Stimulated activated CD4-positive, alpha-beta T cell treated with anti-CD3 and anti-CD28 coated beads, Interleukin-15, amount 100 ng/mL, for 1 hour (primary cell): ENCODE measurements at places on chromosomes 3 and 15.

DNA sequence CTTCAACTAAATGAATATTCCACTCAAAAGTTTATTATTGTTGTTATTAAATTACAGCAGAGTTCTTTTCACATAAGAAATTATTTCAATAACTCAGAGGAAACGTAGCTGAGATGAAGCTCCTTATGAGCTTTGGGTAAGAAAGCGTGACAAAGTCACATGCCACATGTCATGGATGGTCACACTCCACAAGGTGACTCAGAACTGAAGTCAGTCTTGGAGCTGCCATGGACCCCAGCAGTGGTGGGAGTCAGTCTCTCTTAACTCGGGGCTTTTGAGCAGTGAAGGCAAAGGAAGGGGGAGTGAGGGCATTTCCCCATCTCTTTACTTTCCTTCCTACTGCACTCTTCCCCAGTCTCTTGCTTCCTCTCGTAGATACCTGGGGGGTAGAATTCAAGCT is 87.5 kb upstream of the FAM3D start:
- no peak for DNase-seq

- DNase-seq = no peak
Measured at GRCh38 chr3:126758882-126759281, 54.8 kb downstream of the CHCHD6 start.

DNA sequence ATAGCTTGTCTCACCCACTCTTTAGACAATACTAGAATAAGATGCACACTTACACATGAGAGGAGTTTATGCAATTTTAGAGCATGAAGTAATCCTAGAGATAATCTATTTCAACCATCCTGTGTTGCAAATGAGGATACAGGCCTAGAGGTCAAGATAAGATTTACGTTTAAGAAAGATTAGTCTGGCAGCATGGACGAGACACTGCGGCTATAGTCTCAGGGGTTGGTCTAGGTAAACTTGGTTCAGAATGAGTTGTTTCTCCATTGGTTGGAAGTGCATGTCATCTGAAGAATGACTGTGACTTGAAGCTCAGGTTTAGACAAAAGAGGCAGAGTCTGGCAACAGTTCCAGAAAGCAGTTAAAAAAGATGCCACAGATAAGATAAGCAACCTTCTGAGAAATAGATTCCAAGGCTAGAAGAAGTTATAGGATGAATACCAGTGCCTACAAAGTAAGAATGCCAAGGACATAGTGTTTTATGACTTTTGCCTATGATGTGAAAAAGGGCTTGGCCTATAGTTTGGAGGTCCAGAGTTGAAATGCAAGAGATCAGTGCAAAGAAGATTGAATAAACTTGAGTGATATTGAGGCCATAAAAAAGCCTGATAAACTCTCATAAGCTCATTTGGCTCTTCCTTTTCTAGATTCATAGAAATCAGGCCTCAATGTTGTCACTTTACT is 631.0 kb downstream of the SQOR start:
- DNase-seq = no peak

GRCh38 chr15:41105348-41106334 is 10.4 kb downstream of the INO80 start:
- no peak for DNase-seq

GRCh38 chr3:22262386-22262785 is 511.4 kb upstream of the ZNF385D start:
- no peak for DNase-seq

DNA sequence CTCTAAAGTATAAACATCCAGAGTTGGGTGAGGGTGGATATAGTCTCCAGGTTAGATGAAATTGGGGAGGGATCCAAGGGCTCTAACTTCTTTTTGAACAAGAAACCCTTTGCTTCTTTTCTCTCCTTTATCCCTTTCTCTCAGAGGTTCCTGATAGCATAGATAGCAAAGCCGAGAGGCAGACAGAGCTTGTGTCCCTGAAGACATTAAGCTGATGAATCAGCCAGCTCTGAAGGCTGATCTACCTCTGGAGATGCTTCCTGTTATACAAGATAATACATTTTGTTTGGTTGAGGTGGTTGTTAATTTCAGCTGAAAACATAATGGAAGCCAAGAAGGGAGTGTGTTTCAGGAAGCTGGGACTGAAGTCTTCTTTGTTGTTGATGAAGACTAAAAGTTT is 193.2 kb downstream of the PDCD6IP start:
- DNase-seq = no peak

DNA sequence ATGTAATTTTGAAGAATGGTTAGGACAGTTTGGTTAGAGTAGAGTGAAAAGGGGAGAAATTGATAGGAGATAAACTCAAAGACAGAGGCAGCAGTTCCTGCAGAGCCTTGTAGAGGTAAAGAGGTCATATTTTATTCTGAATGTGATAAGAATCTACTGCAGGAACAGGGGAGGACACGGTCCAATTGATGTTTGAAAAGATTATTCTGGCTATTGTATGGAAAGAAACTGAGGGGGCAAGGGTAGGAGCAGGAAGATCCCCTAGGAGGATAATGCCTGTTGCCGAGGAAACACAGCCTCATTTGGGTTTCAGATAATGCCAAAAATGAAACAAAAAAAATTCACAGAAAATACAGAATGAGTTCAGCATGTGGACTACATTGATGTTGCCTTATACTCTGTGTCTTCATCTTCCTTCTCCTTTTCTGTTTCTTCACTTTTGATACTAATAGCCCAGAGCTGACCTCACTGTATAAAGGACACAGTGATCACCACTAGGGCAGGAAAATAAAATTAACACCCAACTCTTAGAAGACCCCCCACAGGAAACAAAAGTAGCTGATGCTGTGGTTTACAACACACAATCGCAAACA is 454.6 kb upstream of the UBE2E2 start:
- no peak for DNase-seq

- DNase-seq = no peak
Measured at GRCh38 chr3:39879581-39879980, 70.2 kb downstream of the MYRIP start.

GRCh38 chr15:92667287-92667904 is 11.8 kb upstream of the FAM174B start:
- DNase-seq = no peak

DNA sequence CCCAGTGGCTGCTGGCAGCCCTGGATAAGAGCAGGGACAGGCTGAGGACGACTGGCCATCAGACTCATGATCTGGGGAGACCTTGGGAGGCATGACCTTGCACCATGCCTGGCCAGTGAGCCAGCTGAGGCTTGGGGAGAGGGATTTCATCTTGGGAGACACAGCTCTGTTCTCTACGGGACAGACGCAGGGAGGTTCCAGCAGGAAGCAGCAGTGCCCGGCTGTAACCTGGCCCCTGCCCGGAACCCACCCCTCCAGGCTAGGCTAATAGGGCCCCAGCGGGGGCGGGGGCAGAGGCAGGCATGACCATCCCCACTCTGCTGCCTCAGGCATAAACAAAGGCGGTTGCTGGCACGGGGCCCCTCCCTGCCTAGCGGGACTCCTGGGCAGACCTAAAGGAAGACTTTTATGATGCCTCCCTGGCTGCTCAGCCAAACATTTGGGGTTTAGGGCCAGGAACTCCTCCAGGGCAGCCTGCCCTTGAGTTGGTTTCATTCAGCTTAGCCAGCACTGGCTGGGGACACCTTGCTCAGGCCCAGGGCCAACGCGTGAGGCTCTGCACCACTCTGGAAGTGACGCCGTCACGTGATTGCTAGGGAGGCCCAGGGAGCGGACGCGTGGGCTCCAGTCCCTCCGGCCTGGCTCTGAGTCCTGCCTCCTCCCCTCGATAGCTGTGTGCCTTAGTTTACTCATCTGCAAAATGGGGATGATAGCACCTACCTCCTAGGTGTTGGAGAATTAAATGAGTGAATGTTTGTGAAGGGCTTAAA is 27.6 kb downstream of the HDAC11 start:
- DNase-seq = no peak

DNA sequence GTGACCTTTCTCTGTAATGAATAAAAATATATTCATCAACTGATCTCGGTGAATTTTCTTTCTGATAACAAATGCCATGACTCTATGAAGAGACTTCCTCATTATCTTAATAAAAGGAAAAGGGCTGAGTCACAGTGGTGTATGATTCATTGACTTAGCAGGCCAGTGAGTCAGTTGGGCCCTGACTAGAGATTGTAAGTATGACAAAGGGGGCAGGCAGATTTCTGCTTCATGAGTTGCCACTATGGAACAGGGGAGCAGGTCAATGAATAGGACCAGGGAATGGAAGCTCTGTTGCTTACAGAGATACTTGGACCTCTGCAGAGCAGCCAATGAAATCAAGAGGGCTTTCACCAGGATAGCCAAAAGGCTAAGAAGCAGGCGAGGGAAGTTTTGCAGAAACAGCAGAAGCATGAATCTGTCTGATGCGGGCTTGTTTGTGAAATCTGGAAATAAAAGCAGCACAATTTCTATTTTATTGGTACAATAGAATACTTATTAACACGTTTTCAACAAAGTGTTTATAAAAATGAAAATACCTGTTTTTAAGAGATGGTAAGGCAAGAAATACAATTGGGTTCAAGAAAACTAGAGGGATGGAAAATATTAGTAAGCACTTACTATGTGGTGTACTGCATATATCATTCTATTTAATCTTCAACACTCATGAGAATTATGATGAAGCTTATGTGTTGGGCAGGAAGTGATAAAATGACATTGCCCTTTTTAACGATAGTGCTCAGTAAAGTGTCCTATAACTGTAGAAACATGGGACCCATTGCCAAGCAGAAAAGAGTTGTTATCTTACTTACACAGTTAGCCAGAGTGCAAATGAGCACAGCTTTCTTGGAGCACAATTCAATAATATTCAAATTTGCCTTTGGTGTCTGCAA is 169.8 kb upstream of the MYRIP start:
- DNase-seq = no peak

GRCh38 chr15:39631357-39631756 is 50.5 kb downstream of the THBS1 start:
- DNase-seq = no peak

- DNase-seq = no peak
Measured at GRCh38 chr3:149015393-149015792, 24.1 kb downstream of the GYG1 start.

DNA sequence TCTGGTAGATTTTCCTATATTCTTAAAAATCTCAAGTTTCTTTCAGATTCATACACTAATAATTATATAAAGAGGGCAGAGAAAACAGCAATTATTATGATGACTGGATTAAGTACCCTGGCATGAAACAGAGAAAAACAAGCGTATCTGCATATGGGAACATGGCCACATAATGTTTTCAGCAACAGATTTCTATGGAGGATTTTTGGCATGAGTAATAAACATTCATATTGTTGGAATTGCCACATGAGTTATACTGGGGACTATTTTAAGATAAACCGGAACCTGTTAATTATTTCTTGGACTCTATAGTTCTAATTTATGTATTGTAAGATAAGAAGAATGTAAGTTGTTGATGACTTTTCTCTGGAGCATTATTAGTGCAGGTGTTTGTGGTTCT is 112.7 kb downstream of the OXSM start:
- DNase-seq = no peak

- DNase-seq = no peak
Measured at GRCh38 chr3:111751961-111752360, 107.1 kb upstream of the PHLDB2 start.

- DNase-seq = no peak
Measured at GRCh38 chr3:185756477-185756876, 68.4 kb downstream of the IGF2BP2 start.

DNA sequence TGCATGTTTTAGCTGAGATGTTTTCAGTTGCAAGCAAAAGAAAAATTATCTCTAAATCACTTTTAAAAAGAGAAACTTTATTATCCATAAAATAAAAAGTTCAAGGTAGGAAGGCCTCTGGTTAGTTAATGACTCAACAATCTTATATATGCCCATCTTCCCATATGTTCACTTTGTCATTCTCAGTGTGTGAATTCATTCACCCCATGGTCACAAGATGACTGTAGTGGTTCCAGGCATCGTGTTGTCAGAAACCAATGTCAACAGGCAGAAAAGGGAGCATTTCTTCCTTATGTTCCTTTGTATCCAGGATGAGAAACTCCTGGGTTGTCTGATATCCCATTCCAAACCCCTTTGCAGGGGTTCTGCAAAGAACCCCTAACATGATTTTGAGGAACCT is 119.9 kb upstream of the RAP2B start:
- DNase-seq = no peak

DNA sequence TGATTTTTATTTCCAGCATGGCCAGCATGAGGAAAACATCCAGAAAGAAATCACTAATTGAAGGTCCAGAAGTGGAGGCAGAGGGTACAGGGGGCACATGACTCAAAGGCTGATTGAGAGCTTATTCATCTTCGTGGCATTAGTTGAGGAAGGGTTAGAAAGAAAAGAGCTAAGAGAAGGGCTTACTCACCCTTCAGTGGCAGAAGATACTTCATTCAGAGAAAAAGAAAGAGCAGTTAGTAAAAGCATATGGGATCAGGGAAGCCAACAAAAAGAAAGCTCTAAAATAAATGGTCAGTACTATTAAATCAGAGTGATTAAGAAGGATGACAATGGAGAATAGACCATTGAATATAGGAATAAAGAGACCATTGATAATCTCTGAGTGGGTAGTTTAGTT is 25.2 kb downstream of the GAP43 start:
- DNase-seq = no peak

DNA sequence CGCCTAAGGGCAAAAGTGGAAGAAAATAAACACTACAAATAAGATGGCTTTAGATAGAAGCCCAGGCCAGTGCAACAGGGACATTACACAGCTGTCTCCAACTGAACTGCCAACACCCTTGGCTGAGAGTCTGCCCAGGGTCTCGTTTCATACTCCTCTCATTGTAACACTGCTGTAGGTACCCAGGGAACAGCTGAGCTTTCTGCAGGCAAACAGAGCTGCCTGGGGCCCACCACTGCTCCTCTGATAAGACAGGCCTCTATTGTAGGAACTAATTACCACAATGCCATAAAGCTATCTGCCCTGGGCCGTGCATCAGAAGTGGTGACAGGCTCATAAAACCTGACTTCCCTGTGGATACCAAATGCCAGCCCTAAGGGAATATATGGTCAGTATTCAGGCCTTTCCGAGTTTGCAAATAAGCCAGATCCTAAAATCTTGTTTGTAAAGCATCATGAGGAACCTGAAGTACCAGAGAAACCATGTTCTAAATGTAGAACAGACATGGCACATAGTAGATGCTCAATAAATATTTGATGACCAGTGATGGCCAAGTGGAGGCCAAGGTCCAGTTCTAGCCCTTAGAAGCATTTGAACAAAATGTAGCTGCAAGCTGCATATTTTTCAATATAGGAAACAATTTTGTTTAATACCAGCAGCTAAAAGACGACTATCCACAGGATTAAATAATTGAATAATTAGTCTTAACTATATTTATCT is 84.3 kb upstream of the NEO1 start:
- DNase-seq = no peak

DNA sequence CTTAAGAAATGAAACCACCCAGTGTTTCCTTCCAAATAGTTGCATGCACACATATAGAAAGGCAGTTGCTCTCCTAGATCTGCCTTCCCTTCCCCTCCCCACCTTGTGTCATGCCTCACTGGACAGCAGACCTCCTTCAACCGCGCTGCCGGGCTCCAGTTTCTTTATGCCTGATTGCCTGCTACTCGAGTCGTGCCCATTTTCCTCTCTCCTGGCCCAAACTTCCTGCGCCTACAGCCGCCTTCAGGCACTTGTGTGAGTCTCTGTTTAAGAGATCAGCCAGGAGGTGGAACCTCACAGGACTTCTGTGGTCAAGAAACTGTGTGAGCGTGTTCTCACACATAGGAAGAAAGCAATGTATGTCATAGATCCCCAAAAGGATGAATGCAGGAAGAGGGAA is 8.8 kb upstream of the FAM107A start:
- no peak for DNase-seq
